Stimulated activated CD4-positive, alpha-beta T cell treated with anti-CD3 and anti-CD28 coated beads, Interleukin-12 subunit alpha, Interleukin-12 subunit beta, amount 100 ng/mL, for 48 hours (primary cell): ENCODE measurements at places on chromosomes 7 and 10.

- DNase-seq: no peak
Measured at GRCh38 chr10:22476601-22477321, 131.5 kb downstream of the SPAG6 start.

DNA sequence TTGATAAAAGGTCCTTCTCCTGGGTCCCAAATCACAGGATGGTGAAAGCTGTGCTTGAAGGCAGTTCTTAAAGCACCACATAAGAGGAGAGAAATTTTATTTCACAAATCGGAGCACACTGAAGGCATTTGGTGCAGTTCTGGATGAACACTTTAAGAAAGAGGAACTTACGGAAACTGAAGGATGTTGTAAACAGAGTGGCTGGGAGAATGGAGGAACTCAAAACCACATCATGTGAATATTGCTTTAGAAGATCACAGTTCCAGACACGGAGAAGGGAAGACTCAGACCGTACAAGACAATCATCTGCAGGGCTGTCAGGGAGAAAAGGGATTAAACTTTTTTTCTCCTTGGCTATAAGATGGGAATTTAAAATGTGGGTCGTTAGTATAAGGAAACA, 9.0 kb upstream of the GPR141 start:
- no peak for DNase-seq

GRCh38 chr7:33669251-33669670, 236.1 kb upstream of the BMPER start:
- DNase-seq: no peak

DNA sequence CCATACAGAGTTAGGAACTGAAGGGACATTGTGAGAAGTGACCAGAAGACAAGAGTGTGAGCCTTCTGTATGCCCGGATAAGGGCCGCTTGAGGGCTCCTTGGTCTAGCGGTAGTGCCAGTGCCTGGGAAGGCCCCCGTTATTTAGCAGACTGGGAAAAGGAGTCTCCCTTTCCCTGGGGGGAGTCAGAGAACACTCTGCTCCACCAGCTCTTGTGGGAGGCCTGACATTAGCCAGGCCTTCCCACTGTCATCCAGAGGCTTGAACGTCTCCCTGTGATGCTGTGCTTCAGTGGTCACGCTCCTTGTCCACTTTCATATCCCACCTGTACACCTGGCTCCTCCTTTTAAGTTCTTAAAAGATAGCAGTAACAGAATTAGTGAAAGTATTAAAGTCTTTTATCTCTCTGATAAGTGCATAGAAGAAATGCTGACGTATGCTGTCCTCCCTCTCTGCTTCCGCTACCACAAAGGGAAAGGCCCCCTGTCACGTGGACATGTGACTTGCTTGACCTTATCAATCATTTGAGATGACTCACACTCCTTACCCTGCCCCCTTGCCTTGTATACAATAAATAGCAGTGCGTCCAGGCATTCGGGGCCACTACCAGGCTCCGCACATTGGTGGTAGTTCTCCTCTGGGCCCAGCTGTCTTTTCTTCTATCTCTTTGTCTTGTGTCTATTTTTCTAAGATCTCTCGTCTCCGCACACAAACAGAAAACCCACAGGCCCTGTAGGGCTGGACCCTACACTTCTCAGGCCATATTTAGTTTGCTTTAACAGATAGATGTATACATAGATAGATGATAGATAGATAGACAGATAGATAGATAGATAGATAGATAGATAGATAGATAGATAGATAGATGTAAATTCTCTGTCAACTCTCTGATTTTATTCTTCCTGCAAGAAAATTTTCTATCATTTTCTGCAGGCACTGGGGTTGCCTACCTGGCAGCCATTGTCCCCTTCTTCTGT, 131.5 kb upstream of the JCAD start:
- DNase-seq: no peak

DNA sequence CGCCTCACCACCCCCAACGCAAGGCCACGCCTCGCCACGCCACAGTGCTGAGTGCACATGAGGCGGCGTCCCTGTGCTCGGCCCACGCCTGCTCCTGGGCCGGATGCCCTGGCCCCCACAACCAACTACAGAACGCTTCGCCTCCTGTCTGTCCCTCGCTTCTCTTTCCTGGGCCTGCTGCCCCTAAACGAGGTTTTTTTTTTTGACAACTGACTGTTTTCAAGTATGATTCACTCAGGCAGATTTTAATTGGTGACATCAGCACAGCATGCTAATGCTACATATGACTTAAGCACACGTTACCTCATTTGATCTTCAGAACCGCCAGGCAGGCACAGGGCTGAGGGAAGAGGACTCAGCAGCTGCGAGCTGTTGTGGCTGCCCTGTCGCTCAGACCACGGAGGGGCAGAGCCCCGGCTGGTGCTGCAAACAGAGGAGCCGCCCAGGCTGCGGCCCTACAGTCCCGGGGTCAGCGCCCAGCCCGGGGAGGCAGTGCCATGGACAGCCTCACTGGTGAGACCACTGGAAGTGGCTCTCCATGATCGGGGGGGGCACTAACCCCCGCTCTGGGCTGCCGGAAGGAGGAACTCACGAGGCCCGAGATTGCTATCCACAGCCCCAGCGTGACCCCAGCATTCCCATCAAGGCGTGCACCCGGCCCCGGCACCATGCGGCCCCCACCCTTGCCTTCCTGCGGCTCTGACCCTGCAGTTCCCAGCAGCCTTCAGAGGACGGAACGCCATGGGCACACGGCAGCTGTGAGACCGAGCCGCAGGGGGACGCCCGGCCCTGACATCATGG, 212.8 kb downstream of the MAD1L1 start:
- peak; percentile 11 for DNase-seq

DNA sequence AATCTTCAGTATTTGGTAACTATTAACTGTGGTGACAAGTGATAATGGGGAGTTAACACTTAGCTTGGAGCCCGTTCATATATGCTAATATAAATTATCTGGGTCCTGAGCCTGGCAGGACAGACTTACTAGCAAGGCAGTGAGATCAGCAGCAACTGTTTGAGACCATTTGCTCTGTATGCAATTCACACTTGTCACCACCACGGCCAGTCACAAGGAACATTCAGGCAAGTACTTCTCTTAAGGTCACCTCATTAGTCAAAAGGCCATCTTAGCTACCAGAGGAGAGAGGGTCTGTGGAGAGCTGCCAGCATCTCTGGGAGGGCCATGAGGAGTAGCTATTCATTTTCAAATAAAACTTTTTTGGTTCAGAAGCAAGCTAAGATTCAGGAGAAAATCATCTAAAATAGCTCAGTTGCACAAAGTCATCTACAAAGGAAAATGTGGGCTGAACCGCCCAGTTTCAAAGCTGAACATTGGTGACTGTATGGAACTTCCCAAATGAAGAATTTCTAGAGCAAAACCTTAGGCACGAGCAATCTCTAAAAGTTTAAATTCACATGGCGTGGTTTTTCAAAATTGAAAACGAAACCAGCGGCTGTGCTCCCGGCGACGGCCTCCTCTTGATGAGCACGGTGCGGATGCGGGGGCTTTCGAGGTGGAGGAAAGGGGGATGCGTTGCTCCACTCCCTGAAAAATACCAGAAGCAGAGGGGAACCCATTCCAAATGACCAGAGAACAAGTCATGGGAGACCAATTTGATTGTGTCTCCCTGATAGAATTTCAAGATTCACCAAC, 233.5 kb upstream of the MGMT start:
- no peak for DNase-seq

DNA sequence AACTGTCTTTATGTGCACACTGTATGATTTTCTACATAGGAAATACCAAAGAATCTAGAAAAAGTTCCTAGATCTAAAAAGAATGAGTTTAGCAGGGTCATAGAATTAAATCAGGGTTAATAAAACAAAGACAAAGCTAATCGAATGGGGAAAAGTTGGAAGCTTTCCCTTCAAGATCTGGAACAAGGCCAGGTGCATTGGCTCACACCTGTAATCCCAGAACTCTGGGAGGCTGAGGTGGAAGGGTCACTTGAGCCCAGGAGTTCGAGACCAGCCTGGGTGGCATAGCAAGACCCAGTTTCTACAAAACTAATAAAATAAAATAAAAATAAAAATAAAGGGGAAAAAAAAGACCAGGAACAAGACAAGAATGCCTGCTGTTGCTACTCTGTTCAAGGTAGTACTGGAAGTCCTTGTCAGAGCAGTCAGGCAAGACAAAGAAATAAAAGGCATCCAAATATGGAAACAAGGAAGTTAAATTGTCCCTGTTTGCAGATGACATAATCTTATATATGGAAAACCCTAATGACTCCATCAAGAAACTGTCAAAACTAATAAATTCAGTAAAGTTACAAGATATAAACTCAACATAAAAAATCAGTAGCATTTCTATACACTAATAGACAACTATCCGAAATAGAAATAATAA, 76.1 kb upstream of the RHEB start:
- DNase-seq: no peak

DNA sequence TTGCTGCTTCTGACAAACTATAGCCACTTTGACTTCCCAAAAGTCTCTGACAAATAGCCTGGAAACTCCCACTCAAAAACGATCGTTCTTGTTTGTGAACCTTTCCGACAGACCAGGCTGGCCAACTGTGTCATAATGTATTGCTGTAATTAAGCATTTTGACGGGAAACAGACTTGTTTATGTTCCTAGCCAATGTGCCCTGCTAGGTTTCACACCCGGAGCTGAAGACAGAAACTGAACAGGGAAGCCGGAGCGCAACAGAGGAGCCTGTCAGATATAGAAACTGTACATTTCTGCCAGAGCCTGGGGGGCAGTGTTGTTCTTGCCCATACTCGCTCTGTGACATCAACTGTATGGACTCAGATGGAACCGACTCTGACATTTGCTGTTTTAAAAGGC, 55.3 kb upstream of the C7orf33 start:
- DNase-seq: peak; percentile 24

GRCh38 chr7:1566687-1567048, 3.2 kb downstream of the PSMG3 start:
- DNase-seq: no peak

DNA sequence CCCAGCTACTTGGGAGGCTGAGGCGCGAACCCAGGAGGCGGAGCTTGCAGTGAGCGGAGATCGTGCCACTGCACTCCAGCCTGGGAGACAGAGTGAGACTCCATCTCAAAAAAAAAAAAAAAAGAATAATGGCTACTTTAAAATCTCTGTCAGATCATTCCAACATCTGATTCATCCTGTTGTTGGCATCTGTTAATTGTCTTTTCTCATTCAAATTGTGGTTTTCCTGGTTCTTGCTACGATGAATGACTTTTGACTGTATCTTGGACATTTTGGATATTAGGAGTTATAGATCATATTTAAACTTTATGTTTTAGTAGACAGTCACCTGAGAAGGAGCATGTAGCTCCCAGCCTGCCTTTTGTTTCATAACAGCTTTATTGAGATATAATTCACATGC, 8.5 kb downstream of the TPST1 start:
- no peak for DNase-seq

GRCh38 chr10:133324198-133324792, 12.4 kb downstream of the CALY start:
- peak; percentile 57 for DNase-seq

- no peak for DNase-seq
Measured at GRCh38 chr7:54543051-54543488, 895 bp downstream of the VSTM2A start.

GRCh38 chr10:43305876-43306275, 39.0 kb upstream of the RASGEF1A start:
- DNase-seq: no peak

GRCh38 chr10:95363303-95363912, 72.6 kb upstream of the PDLIM1 start:
- DNase-seq: no peak

- peak; percentile 39 for DNase-seq
Measured at GRCh38 chr10:7408291-7409044, 2.4 kb downstream of the SFMBT2 start.

DNA sequence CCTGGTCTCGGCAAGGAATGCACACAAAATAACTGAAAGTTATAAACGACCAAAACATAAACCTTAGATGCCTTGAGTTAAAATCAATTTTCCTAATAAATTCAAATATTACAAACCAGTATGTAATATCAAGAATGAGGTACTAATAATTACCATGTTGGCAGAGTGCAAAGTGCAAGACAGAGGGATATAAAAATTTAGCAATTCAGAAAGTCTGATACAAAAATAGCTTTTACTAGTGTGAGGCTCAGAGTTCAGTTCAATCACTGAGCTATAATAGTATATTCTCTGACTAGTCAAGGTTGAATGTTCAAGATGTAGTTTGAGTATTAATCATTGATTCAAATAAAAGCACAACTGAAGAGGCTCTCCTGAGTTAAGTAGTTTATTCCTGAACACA, 4.8 kb upstream of the AUTS2 start:
- DNase-seq: no peak

DNA sequence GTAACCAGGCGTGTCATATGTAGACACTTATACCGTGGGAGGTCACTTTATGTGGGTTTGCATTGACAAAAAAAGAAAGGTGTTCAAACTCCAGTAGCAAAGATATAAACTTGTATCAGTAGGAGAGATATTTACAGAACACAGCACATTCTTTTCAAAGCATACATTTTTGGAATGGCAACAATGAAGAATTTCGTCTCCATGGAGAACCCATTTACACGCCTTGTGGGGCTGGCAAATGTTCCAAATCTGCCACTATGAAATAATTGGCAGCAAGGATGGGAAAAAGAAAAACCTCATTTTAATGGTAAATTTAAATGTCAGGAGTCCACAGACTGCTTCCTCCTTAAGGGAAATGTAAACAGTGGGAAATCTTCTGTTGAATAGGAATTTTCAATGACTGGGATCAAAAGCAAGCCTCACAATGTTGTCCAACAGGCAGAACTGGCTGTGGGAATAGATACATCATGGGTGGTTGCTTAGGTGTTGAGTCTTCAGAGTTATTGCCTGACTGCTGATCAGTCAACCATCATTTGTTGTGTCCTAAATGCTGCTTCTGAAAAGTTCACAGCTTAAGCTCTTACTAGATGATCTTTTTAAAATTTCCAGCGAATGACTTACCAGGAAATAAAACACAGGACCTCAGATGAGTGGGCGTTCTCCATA, 256.6 kb upstream of the SEMA3C start:
- DNase-seq: no peak

GRCh38 chr7:11702938-11703337, 129.1 kb downstream of the THSD7A start:
- no peak for DNase-seq

DNA sequence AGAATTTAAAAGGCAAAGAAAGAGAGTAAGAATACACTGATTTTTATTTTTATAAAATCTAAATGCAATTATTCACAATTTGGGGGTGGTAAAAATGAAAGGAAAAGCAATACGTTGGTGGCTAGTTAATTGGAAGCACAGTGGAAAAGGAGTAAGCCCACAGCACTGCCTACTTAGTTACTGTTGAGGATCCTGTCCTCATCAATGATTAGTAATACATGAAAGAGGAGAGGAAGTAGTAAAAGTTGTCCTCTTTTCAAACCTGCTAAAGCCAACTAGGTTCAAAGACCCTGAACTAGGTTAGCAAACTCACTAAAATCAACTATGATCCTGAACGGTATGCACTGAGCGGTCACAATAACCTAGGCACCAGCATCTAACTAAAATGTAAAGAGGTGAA, 52.7 kb upstream of the LRRN3 start:
- DNase-seq: no peak

DNA sequence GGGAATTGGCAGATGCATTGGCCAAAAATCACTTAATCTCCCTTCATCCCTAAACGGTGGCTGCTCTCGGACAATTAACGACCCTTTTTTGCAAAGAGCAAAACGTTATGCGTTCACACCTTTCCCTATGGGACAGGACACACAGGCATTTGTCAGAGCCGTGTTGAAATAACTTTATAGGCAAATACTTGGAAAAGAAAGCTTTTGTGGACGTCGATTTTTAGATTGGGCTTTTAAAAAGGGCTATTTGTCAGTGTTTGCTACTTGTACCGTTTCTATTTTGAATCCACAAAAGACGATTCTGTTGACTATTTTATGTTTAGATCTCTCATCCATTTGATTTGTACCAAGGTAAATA, 245.6 kb downstream of the SLC25A13 start:
- DNase-seq: no peak

- DNase-seq: no peak
Measured at GRCh38 chr7:50838675-50839377, 56.1 kb upstream of the GRB10 start.
